ENCODE measurements at places on chromosomes 7 and 10. TPM values are rescaled to one million over a fixed set of nuclear protein-coding genes. Genes with fewer than 3 reads are reported as not detected.

NRAP gene
- not detected for total RNA-seq

NFE2L3 gene
- total RNA-seq, result 8.1 TPM

PRLHR gene
- total RNA-seq, result not detected

AMPH gene
- total RNA-seq, result 0.12 TPM

TAS2R5 gene
- total RNA-seq, result 0.37 TPM

ANKRD1 gene
- total RNA-seq, result 43.9 TPM

FOXL3 gene
- total RNA-seq, result not detected

SYCE1 gene
- not detected for total RNA-seq

ST8SIA6 gene
- total RNA-seq, result 0.12 TPM

BICC1 gene
- 17.1 TPM for total RNA-seq
